ENCODE measurements at places on chromosomes 16 and 17.

- peak; percentile 57 for DNase-seq
These were observed 60.4 kb downstream of the NOG start for GRCh38 chr17:56653877-56654276.

GRCh38 chr17:69170377-69170776 is 28.7 kb upstream of the ABCA6 start:
- no peak for DNase-seq

DNA sequence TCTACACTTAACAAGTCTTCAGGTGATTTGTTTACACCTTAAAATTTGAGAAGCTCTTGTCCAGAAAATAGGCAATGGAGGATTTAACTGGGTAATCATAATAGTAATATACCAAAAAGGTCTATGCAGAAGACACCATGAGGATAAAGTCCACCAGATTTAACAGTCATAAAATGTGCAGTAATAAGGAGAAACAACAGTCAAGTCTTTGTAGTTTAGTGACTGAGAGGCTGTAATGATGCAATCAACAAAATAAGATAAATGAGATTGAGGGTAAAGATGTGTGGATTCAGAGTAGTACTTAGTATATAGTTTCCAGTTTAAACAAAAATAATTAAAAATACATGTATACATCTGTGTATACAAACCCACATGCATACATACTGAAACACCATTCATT is 91.2 kb downstream of the STXBP4 start:
- no peak for DNase-seq

- no peak for DNase-seq
These were observed 12.2 kb upstream of the CCL5 start for GRCh38 chr17:35892091-35893035.

GRCh38 chr17:8835106-8835505 is 32.4 kb downstream of the PIK3R6 start:
- DNase-seq = no peak
